ENCODE measurements at places on chromosomes 7 and 10.

GRCh38 chr7:116153050-116153449 lies 57.3 kb upstream of the TES start:
- DNase-seq = no peak

DNA sequence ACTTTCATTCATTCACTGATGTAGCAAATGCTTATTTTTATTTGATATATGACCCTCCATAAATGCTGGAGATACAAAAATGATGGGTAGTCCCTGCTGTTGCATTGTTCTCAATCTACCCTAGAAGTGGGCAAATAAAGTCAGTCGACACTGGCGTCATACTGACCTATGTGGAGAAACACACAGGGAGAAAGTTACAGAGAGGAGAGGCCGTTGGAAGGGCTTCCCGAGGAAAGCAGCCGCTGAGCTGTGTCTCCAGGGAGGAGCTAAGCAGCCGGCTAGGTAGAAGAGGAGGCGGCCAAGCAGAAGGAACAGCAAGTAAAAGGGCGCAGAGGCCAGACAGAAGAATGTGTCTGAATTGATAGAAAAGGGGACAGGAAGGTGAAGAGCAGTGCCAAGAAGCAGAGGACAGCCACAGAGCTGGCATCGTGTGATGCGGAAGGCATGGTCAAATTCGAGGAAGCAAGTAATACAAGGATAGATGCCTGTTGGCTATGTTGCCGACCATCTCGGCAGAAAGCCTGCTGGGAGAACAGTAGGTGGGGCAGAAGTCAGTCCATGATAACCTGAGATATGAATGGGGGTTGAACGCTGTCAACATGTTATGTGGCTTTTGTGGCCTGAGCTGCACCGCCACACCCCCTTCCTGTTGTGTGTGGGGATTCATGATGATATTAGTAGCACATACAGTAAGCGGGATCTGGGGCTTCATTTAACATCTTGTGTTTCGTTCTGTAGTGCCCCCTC lies 25.9 kb downstream of the ST8SIA6 start:
- DNase-seq = no peak

DNA sequence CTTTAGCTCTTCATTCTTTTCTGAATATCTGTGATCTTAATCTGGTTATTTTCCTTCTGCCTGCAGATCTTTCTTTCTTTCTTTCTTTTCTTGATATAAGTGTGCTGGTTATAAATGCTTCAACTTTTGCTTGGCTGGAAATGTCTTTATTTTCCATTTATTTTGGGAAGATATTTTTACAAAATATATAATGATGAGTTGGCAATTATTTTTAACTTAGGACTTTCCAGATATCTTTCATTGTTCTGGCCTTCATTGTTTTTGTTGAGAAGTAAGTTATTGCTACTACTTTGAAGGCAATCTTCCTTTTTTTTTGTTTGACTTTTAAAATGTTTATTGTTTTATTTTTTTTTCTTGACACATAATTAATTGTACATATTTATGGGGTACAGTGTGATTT lies 75.3 kb downstream of the ZNF503 start:
- DNase-seq = no peak

- no peak for DNase-seq
These were observed 197.9 kb downstream of the HDAC9 start for GRCh38 chr7:18693406-18693805.

DNA sequence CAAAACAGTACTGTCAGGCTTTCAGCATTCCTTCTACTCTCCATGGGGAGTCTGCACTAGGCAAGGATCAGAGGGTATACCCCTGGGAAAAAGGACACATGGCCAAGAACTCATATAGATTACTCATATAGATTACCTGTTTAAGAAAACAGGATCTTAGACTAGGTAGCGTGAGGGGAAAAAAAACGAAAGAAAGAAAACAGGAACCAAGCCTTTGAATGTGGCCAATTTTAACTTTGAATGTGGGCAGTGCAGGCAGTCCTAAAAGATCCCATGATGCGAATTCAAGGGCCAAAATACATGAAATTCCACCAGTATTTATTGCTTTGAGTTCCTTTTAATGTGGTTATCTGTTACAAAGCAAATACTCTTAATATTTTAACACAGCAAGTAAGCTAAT lies 108.6 kb upstream of the TAC1 start:
- DNase-seq = no peak

GRCh38 chr10:43201545-43202131 lies 63.4 kb downstream of the CSGALNACT2 start:
- no peak for DNase-seq

- no peak for DNase-seq
These were observed 44.5 kb downstream of the HBP1 start for GRCh38 chr7:107213193-107213788.

DNA sequence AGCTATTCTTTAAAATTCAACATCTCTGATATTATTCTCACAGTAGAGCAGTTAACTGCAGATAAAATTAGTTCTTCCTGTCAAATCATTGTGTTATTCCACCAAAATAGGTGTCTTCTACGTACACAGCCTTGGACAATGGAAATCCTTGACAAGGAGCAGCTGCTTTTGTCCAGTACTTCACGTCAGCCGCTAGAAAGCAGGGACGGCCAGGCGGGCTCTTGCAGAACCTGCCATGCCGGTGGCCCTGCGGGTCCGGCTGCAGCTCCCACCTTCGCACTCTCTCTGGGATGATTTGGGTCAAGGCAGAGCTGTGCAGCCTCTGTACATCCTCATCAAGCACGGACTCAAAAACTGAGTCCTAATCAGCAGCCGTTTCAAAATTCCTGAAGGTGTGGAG lies 2.2 kb upstream of the FOXI2 start:
- no peak for DNase-seq

DNA sequence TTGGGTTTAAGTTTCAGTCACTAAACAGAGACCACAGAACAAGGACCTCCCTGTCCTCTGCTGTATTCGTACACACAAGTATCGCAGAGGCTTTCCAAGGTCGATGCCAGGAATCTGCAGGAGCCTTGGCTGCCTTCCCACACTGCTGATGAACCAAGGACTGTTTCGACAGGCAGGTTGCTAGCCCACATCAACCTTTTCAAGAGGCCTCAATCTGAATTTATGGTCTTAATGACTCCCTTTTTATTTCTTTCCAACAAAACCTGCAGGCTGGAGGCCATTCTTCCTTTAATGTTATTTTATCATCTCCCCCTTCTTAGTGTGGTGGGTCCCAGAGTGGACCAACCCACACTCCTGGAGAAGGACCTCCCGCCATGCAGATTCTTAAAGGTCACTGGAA lies 45.6 kb downstream of the JCAD start:
- peak; percentile 70 for DNase-seq

- no peak for DNase-seq
These were observed 382.1 kb upstream of the GALNT17 start for GRCh38 chr7:70749831-70750230.

DNA sequence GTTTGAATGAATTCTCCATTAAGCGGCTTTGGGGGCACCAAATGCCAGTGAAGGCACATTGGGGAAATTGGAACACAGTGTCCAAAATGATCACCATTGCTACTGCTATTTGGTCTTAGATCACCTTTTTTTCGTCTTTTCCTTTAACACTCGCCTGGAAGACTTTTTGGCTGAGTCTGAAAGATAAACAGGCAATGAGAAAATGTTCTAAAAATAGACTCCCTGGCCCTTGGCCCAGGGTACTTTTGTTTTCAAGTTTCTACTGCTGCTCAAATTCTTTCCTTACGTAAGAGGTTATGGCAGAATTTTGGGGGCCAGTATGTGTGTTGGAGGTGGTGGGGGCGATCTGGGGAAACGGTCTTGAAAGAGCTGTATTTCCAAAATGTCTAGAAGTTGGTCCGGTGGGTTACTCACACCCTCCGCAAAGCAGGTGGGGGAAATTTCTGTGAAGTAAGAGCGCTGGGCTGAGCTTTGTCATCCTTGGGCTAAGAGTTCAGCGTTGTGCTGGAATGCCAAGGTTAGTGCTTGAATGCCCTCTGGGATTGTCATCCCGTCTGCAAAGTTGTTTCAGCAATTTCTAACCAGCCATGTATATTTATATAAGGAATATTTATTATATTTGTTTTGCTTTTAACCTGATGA lies 1.3 kb upstream of the ITPRIP start:
- no peak for DNase-seq

- peak; percentile 66 for DNase-seq
These were observed 548.0 kb upstream of the SEMA3D start for GRCh38 chr7:85734823-85735222.
